Gastrocnemius medialis (tissue), 4 donors: ENCODE measurements at places on chromosomes 2 and 18.

DNA sequence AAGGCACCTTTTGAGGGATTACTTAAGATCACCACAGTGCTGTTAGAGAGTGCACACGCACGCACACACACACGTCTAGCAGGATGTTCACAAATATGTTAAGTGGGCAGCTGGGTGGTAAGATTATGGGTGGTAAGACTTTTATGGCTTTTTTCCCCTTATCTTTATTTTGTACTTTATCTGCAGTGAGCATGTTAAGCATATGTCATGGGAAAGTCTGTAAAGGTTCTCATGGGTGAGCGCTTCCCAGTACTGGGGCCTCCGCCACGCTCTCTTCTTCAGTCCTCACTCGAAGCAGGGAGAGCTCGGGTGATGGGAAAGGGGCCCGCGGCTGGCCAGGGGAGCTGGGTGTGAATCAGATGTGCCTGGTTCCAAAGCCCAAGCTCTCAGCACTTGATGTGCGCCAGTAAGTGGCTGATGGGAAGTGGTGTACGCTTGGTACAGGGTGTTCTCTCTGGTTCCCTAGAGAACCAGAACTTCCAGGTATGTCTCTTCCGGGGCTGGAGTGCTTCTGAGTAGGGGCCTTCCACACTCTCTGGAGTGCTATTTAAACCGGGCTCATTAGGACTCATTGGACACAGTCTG, 83.9 kb upstream of the YWHAQ start:
- H3K36me3 ChIP-seq: no peaks in the 10 kb centered on the region
- no peaks in the 10 kb centered on the region for H3K4me1 ChIP-seq
- H3K27ac ChIP-seq: no peak overlapping the region

- H3K36me3 ChIP-seq: no peaks in the 10 kb centered on the region
- no peak for DNase-seq
- H3K27me3 ChIP-seq: no peaks in the 10 kb centered on the region
- no peak overlapping the region for H3K27ac ChIP-seq
These were observed 120.2 kb downstream of the MYO3B start for GRCh38 chr2:170298115-170298514.

GRCh38 chr2:200616656-200617055, 30.8 kb downstream of the AOX1 start:
- no peaks in the 10 kb centered on the region for H3K27me3 ChIP-seq
- DNase-seq: no peak
- no peak overlapping the region for H3K27ac ChIP-seq

DNA sequence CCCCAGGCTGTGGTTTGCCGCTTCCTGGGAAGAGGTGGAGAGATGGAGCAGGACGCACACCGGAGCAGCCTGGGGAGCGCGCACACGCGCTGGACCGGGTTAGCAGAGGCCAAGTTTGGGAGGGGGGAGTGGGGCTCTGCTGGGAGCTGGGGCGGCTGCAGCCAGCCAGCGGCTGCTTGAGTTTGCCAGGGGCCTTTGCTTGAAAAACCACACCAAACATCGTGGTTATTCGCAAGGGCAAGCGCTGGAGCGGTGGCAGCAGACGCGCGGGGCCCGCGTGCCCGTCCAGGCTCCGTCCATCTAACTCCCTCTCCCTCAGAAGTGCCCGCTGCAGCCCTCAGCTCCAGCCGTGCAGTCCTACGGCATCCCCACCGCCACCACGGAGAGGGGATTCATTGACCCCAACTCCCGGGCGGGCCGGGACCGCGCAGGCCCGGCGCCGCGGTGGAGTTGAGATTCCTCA, 4.6 kb downstream of the PTGR3 start:
- no peaks in the 10 kb centered on the region for H3K27me3 ChIP-seq
- H3K27ac ChIP-seq: peak overlapping the region; percentile 98
- no peak for DNase-seq
- H3K4me3 ChIP-seq: peak overlapping the region; percentile 30
- no peaks in the 10 kb centered on the region for H3K36me3 ChIP-seq
- peaks cover 71% of the 10 kb centered on the region for H3K4me1 ChIP-seq

GRCh38 chr18:37553633-37554398, 11.8 kb downstream of the CELF4 start:
- H3K27me3 ChIP-seq: peaks cover 6% of the 10 kb centered on the region
- no peaks in the 10 kb centered on the region for H3K36me3 ChIP-seq
- H3K27ac ChIP-seq: no peak overlapping the region
- DNase-seq: no peak
- H3K4me3 ChIP-seq: no peak overlapping the region

DNA sequence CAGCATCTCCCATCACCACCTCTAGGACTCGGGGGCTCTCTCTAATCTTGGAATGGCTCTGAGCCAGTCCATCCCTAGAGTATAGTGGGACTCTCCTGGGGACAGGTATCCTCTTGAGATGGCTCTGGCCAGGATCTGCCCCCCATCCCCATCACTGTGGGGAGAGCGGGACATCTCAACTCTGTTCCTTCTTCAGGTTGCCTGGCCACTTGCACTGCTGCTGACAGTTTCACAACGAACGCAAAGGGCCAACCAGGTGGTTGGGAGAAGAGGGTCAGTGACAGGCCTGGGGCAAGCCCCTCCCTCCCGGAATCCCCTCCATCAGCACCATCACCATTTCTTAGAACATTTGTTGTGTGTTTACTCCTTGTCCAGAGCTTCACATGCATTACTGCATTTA, 62.6 kb downstream of the CIB4 start:
- peak; percentile 1 for DNase-seq
- H3K27ac ChIP-seq: no peak overlapping the region
- peaks cover 6% of the 10 kb centered on the region for H3K27me3 ChIP-seq

DNA sequence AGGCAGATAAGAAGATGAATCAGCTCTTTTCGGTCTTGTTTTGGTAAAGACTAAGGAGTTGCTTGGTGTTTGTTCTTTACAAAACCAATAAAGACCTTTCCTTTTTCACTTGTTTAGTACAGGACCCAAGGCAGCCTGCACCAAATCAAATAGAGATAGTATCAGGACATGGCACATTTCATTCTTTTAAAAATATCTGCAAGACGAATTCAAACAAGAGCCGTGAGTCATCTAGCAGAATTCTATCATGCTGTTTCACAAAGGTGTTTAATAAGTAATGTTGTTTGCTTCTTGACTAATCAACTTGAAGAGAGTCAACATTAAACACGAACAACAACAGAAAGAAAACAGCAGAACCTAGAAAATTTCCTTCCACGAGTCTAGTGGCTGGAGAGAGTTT, 102.8 kb upstream of the TTN start:
- no peaks in the 10 kb centered on the region for H3K36me3 ChIP-seq
- no peaks in the 10 kb centered on the region for H3K27me3 ChIP-seq
- no peak for DNase-seq
- peak overlapping the region; percentile 72 for H3K27ac ChIP-seq
- H3K4me1 ChIP-seq: peaks cover 56% of the 10 kb centered on the region

GRCh38 chr2:41736105-41736567, 311.7 kb upstream of the PKDCC start:
- H3K27ac ChIP-seq: no peak overlapping the region
- no peaks in the 10 kb centered on the region for H3K36me3 ChIP-seq
- DNase-seq: no peak
- no peak overlapping the region for H3K4me3 ChIP-seq

GRCh38 chr2:68637047-68637446, 6.3 kb upstream of the PROKR1 start:
- H3K4me3 ChIP-seq: no peak overlapping the region
- no peak for DNase-seq
- no peaks in the 10 kb centered on the region for H3K4me1 ChIP-seq

GRCh38 chr2:174086708-174087107, 121.5 kb upstream of the SP3 start:
- no peak overlapping the region for H3K27ac ChIP-seq
- no peaks in the 10 kb centered on the region for H3K4me1 ChIP-seq
- DNase-seq: no peak
- H3K27me3 ChIP-seq: no peaks in the 10 kb centered on the region
- H3K36me3 ChIP-seq: no peaks in the 10 kb centered on the region
